ENCODE measurements at places on chromosomes 7 and 10. TPM values are rescaled to one million over a fixed set of nuclear protein-coding genes. Genes with fewer than 3 reads are reported as not detected.

DNA sequence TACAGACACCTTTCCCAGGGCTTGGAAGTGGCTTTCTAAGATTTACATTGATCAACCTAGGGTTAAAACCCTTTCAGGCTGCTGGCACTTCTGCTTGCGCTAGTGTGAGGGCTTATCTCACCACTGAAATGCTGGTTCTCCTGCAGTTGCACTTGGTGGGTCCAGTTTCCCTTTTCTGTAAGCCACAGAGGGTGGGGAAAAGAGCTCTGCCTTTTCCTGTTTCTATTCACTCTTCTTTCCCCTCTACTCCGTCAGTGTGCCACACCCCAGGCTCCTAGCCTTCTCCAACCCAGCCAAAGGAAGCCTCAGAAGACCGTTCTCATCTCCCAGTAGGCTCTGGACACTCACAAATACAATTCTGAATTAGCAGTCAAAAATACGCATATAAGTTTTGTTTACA, 19.0 kb upstream of the CAPZA2 start:
- H3K4me1 ChIP-seq, result no peaks in the 10 kb centered on the region
- no peak for DNase-seq
- H3K27ac ChIP-seq, result no peak overlapping the region
- no peaks in the 10 kb centered on the region for H3K27me3 ChIP-seq

NKX2-3 gene
- not detected for total RNA-seq

DNA sequence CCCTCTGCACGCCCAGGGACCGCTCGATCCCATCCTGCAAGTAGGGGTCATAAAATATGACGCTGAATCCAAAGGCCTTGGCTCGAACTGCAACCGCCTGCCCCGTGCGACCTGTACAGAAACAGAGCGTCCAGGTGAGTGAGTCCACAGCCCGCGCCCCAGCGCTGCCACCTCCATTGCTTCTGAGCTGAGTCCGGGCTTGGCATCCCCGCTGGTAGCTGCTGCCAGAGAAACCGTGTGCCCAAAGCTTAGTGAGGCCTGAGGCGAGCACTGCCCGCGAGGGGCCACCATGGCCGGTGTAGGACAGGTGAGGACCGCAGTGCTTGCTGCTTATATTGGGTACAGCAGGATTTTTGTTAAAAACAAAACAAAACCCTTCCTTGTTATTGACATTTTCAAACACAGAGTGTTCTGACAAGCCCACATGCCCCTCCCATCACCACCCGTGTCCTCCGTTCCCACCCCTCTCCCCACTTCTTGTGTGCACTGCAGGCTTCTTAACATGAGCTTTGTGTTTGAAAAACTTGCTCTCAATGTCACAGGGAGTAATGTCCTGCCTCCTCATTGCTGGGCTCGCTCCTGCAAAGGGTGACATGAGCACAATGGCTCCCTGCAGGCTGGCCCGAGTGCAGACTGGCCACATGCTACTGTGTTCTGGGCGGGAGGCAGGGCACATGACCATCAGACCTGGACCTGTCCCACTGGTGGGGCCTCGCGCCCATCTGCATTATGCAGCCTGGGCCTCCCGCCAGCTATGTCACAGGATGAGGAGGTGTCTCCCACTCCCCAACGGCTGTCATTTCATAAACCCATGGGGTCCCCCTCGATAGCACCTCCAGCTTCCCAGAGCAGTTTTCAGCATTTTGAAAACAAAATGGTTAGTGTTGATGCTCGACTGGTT, 52.9 kb downstream of the ZRANB1 start:
- H3K27me3 ChIP-seq, result no peaks in the 10 kb centered on the region
- H3K36me3 ChIP-seq, result no peaks in the 10 kb centered on the region
- no peak for DNase-seq
- no peak overlapping the region for H3K4me3 ChIP-seq
- H3K27ac ChIP-seq, result no peak overlapping the region

GSTO2 gene
- total RNA-seq, result 6.5 TPM

DNA sequence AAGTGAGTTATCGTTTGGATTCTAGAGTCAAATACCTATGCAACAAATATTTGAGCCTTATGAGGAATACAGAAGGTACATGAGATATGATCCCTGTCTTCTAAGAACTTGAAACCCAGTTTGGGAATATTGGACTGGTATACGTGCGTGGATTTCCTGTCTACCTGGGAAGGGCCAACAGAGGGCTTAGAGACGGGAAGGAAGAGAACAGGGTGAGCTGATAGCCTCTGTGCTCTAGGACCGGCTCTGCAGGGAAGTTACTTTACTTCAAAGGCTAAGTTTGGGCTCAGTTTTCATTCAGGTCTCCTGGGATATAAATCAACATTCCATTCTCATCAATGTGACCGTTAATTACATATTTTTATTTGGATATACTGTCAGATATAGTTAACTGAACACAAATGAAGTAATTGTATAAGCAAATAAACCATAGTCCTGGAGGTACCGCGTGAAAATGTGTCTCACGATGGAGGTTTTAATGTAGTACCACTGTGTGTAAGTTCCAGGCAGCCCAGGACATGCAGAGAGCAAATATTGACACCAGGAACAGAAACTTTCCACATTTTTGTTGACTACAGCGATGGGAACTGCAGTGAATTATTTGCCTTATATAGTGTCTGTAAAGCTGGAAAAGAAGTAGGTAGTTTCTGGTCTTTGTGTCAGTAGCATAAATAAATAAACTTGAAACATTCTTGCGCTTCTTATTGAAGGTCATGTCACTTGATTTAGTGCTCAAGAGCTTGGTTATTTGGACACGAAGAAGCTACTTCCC, 8.6 kb downstream of the CHST12 start:
- H3K27ac ChIP-seq, result no peak overlapping the region
- no peak for DNase-seq
- H3K4me3 ChIP-seq, result no peak overlapping the region
- H3K4me1 ChIP-seq, result peaks cover 10% of the 10 kb centered on the region
- H3K27me3 ChIP-seq, result no peaks in the 10 kb centered on the region

DNA sequence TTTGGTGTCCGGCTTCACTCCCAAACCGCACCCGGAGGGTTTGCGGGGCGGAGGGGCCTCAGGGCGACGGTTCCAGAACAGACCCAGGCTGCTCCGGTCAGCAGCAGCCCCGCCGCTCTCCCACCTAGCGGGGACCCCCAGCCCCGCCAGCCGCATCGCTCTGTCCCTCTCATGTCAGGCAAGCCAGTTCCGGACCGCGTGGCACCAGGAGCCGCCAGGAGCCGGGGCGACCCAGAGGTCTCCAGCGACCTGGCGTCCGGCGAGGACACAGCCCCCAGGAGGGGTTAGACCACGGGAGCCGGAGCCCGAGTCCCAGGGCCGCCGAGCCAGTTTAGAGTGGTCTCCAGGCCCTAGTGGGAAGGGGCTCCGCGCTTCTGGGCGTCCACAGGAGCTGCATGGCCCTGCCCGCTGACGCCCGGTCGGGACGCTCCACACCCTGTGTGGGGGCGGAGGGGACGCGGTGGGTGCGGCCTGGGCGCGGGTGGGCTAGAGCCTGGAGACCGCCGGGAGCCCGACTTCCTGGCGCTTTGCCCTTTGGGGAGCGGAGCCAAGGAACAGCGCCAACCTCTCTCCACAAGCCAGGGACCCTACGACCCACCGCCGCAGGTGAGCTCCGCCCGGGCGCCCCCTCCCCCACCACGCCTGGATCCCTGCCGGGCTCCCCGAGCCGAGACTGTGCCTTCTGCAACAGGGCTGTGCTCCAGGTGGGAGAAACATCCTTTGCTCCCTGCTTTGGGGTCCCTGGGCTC, 43.4 kb downstream of the ZNF117 start:
- no peak overlapping the region for H3K4me3 ChIP-seq
- no peaks in the 10 kb centered on the region for H3K36me3 ChIP-seq
- peaks cover 7% of the 10 kb centered on the region for H3K4me1 ChIP-seq

GTF2IRD2 gene
- 44.6 TPM for total RNA-seq

- H3K36me3 ChIP-seq, result no peaks in the 10 kb centered on the region
- no peak for DNase-seq
- H3K4me1 ChIP-seq, result no peaks in the 10 kb centered on the region
These were observed 90.8 kb downstream of the NRF1 start for GRCh38 chr7:129702316-129702715.

ADCYAP1R1 gene
- total RNA-seq, result 2.9 TPM

GRCh38 chr7:121313793-121314676, 14.8 kb upstream of the WNT16 start:
- no peak overlapping the region for H3K27ac ChIP-seq
- no peak for DNase-seq
- H3K4me1 ChIP-seq, result no peaks in the 10 kb centered on the region
- no peaks in the 10 kb centered on the region for H3K27me3 ChIP-seq
- H3K36me3 ChIP-seq, result no peaks in the 10 kb centered on the region
- no peak overlapping the region for H3K4me3 ChIP-seq

TRPV5 gene
- total RNA-seq, result not detected

GRCh38 chr7:1078985-1079384, 8.9 kb upstream of the GPER1 start:
- H3K4me1 ChIP-seq, result peaks cover 4% of the 10 kb centered on the region
- DNase-seq, result no peak
- no peak overlapping the region for H3K27ac ChIP-seq
- no peak overlapping the region for H3K4me3 ChIP-seq
- H3K27me3 ChIP-seq, result no peaks in the 10 kb centered on the region
- H3K36me3 ChIP-seq, result no peaks in the 10 kb centered on the region

DNA sequence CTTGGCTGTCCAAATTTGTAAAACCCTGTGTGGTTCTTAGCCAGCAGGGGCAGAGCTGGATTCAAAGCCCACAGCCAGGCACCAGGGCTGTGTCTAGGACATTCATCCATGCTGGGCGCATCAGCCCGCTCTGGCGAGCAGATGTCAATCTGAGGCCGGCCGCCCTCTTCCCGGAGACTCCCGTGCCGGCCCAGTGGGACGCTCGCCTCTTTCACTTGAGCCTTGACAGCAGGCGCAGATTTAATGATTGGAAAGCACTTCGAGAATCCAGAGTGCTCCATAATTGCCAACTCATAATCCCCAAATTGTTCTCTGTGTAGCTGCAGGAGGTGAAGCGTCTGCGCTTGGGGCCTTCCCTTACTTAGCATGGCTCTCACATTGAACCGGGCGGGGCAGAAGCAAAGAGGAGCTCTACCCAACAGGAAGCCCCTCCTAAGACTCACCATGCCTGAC, 36.7 kb downstream of the SLIT1 start:
- H3K36me3 ChIP-seq, result no peaks in the 10 kb centered on the region
- H3K4me1 ChIP-seq, result no peaks in the 10 kb centered on the region
- DNase-seq, result no peak

ACTR1A gene
- total RNA-seq, result 73.7 TPM

PDE6C gene
- not detected for total RNA-seq

- DNase-seq, result no peak
- no peaks in the 10 kb centered on the region for H3K4me1 ChIP-seq
- no peaks in the 10 kb centered on the region for H3K36me3 ChIP-seq
- no peak overlapping the region for H3K4me3 ChIP-seq
- H3K27me3 ChIP-seq, result no peaks in the 10 kb centered on the region
These were observed 25.8 kb downstream of the TACC2 start for GRCh38 chr10:122014652-122015248.

DNA sequence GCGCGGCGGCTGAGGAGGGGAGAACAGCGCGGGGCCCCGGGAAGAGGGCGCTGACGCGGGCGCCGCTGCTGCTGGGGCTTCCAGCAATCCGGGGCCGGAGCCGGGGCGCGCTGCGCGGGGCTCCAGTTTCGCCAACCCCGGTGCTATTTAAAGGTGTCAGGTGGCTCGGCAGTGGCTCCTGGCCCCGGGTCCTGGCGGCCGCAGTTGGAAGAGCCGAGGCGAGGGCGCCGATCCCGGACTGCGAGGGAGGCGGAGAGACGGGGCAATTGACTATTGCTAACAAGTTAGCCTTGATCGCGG, 347 bp downstream of the LBX1 start:
- no peak for DNase-seq
- no peak overlapping the region for H3K4me3 ChIP-seq
- H3K27me3 ChIP-seq, result peaks cover 12% of the 10 kb centered on the region
- H3K36me3 ChIP-seq, result no peaks in the 10 kb centered on the region
- H3K4me1 ChIP-seq, result peaks cover 8% of the 10 kb centered on the region
- no peak overlapping the region for H3K27ac ChIP-seq

PRLHR gene
- not detected for total RNA-seq

ZNF365 gene
- 0.45 TPM for total RNA-seq

ATP6V0A4 gene
- not detected for total RNA-seq

GRCh38 chr7:55387062-55387965, 22.2 kb downstream of the LANCL2 start:
- H3K27ac ChIP-seq, result no peak overlapping the region
- no peaks in the 10 kb centered on the region for H3K27me3 ChIP-seq
- DNase-seq, result no peak

ADO gene
- 15.5 TPM for total RNA-seq

DNA sequence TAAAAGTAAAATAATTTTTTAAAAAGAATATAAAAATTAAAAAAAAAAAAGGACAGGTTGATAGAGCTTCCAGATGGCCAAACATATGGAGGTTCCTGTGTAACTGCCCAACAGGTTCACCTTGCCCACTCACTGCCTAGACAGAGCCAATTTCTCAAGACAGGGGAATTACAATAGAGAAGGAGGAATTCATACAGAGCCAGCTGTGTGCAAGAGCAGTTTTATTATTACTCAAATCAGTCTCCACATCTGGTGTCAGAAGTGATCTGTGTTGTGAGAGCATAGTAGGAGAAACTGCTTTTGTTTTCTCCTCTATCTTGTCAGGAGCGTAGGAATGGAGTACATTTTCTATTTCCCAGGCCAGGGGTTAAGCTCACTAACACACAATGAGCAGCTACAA, 31.0 kb downstream of the C7orf33 start:
- H3K27me3 ChIP-seq, result no peaks in the 10 kb centered on the region
- H3K4me1 ChIP-seq, result no peaks in the 10 kb centered on the region
- no peaks in the 10 kb centered on the region for H3K36me3 ChIP-seq
- no peak for DNase-seq
- H3K27ac ChIP-seq, result no peak overlapping the region

GRCh38 chr10:30505543-30506298, 71.7 kb downstream of the MAP3K8 start:
- no peak overlapping the region for H3K4me3 ChIP-seq
- no peaks in the 10 kb centered on the region for H3K27me3 ChIP-seq
- H3K27ac ChIP-seq, result no peak overlapping the region
- peaks cover 1% of the 10 kb centered on the region for H3K4me1 ChIP-seq
- H3K36me3 ChIP-seq, result no peaks in the 10 kb centered on the region

DNA sequence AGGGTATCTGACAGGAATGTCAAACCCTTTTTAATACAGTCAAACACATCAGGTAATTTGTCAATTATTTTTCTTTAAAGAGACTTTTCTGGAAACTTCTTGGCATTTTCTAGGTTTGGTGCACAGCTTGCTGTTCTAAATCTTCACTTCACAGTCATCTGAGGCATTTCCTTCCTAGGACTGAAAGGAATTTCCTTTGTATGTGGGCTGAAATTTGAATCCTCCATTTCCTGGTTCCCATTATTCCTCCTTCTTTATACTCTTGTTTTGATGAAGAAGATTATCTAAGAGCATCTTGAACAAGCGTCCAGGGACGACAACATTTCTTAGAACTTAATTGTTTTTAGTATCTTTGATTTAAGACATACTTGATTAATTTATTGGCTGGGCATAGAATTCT, 24.9 kb downstream of the CALD1 start:
- H3K27ac ChIP-seq, result no peak overlapping the region
- no peak overlapping the region for H3K4me3 ChIP-seq
- DNase-seq, result no peak
- peaks cover 12% of the 10 kb centered on the region for H3K4me1 ChIP-seq

SPDYE5 gene
- total RNA-seq, result 0.15 TPM

GRCh38 chr7:77649716-77650349, 46.4 kb upstream of the RSBN1L start:
- peaks cover 2% of the 10 kb centered on the region for H3K4me1 ChIP-seq
- DNase-seq, result no peak
- H3K36me3 ChIP-seq, result no peaks in the 10 kb centered on the region
- no peak overlapping the region for H3K27ac ChIP-seq
